ENCODE measurements at places on chromosomes 1 and 21.

- no peak for DNase-seq
These were observed 16.2 kb upstream of the MPL start for GRCh38 chr1:43321331-43321891.

GRCh38 chr1:197660389-197660788 lies 114.9 kb downstream of the DENND1B start:
- DNase-seq = no peak

DNA sequence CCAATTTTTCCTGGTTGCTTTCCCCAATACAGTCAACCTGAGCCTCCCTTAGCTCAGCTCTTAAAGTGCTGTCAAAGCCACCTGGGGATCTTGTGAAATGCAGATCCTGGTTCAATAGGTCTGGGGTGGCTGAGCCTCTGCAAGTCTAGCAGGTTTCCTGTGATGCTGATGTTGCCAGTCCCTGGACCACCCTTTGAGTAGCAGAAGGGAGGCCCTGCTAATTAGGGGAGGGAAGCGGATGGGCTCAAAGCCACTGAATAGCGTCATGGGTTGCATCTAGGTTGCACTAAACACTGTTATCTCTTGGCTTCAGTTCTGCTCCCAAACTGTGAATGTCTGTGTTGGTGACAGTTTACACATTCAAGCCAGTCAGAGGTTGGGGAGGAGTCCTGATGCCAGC lies 127.2 kb downstream of the KAZN start:
- no peak for DNase-seq

GRCh38 chr21:22278366-22278765 lies 1280.2 kb downstream of the NCAM2 start:
- no peak for DNase-seq

DNA sequence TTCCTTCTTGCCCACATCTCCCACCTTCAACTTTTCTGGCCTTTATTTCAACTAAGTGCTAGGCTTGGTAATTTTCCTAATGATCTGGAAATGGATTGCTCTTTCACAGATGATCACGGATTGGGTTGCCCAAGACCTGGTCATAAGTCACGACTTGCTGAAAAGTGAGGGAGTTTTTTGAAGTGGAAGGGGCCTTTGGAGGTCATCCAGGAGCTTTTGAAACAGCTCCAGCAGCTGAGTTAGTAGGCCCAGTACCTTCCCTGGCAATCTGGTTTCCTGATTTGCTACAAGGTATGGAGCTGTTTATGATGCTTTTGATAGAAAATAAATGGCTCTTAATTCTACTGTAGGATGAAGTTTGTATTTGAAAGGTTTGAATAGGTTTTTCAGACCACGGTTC lies 20.4 kb downstream of the GREM2 start:
- no peak for DNase-seq

- DNase-seq = no peak
These were observed 25.9 kb downstream of the CD53 start for GRCh38 chr1:110898734-110899457.
